T-helper 2 cell (primary cell): ENCODE measurements at places on chromosomes 7 and 10.
A peak's percentile ranks its signal among the peaks of the same experiment; 100 is the strongest.

- DNase-seq, result no peak
Measured at GRCh38 chr7:91068136-91068795, 196.0 kb upstream of the FZD1 start.

DNA sequence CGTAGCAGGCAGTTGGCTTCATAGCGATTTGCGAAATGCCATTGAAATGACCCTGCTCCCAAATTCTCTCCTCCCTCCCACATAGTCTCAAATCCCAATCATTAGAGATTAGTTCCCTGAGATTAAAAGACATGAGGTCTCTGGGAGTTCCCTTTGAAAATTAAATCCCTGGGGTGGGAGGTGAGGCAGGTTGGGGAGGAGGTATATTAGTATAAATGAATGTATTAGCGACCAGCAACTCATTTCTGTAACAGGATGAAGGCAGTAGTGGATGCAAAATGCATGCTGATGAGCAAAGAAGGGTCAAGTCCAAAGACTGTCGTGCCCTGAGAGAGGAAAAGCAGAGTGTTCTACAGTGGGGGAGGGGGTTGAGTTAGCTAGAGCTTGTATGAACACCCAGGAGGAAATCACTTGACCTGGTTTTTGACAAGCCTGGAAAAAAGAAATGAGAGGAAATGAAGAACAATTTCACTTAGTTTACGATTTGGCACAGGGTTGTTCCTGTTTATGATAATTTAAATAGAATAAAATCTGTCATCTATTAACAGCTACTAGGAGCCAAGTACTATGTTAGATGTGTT, 79.6 kb upstream of the MTPN start:
- no peak for DNase-seq

- DNase-seq, result no peak
Measured at GRCh38 chr7:479115-479947, 40.3 kb downstream of the PDGFA start.

DNA sequence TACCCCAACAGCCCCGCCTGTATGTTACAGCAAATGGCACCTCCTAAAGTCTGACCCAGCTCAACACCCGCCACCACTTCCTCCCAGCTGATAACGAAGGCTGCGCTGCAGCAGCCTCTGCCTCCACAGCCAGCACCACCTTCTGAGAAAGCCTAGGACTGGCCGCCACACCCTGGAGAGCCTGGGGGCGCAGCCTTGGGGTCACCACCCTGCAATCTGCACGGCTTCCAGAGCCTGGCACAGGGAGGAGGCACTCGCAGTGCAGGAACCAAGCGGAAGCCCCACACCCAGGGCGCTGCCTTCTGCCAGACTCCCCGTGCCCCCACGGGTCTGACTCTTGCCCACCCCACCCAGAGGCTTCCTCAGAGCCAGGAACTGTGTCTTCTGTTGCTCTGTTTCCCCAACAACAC, 112.5 kb downstream of the MAD1L1 start:
- peak; percentile 89 for DNase-seq

DNA sequence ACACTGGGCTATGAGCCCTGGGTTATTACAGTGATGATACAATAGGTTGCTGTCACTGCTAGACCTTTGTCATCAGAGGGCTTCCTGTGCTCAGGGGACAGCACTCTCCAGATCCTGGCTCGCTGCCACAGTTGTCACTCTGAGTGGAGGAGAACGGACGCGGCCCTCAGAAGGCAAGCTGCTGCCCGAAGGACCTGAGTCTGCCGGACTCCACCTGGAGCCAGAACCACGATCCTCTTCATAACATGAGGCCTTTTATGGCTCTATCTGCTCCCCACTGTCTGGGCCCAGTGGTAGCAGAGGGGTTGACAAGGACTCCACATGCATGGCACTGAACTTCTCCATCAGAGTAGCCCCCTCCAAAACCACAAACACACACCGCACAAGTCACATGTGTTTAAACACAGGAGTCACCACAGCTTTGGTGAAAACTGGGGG, 94.7 kb upstream of the EFCAB10 start:
- DNase-seq, result peak; percentile 49

DNA sequence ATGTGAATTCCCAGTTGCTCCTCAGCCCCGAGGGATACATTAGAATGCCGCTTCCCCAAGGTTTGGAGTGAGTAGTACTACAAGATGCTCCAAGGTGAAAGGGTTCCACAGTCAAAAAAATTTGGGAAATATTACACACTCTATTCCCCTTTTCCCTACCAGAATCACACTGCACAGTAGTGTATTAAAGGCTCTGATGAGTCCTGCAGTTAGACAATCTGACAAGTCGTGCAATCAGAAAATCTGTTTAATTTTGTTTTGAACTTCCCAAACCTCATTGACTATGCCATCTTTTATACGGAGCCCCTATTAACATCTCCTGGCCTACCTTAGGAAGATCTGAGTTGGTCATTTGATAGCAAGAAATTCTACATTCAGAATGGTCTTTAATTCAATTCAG, 13.6 kb upstream of the UCMA start:
- no peak for DNase-seq

- peak; percentile 46 for DNase-seq
Measured at GRCh38 chr7:134750083-134751062, 29.1 kb upstream of the CALD1 start.

- DNase-seq, result no peak
Measured at GRCh38 chr10:73097305-73097670, 622 bp upstream of the P4HA1 start.

- no peak for DNase-seq
Measured at GRCh38 chr10:19756919-19757318, 59.3 kb upstream of the PLXDC2 start.
